MM.1S (cell line): ENCODE measurements at places on chromosomes 7 and 10.

DNA sequence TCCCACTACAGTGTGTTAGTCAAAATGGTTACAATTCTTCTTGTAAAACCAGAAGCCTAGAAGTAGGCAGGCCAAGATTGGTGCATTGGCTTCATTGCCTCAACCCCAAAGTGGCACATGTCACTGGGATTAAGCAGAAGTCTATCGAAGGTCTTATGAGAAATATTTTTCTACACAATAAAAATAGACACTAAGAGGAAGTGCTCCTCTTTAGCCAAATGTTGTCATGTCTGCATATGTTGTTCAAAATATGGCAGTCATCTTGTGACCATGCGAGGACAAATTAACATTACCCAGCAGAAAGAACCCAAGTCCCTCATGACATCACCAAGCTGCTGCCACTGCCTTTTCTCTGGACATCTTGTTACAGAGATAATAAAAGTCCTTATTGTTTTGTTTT, 6.3 kb upstream of the NSMCE4A start:
- no peak for DNase-seq

GRCh38 chr7:22876986-22877729, 54.5 kb upstream of the TOMM7 start:
- DNase-seq = no peak

DNA sequence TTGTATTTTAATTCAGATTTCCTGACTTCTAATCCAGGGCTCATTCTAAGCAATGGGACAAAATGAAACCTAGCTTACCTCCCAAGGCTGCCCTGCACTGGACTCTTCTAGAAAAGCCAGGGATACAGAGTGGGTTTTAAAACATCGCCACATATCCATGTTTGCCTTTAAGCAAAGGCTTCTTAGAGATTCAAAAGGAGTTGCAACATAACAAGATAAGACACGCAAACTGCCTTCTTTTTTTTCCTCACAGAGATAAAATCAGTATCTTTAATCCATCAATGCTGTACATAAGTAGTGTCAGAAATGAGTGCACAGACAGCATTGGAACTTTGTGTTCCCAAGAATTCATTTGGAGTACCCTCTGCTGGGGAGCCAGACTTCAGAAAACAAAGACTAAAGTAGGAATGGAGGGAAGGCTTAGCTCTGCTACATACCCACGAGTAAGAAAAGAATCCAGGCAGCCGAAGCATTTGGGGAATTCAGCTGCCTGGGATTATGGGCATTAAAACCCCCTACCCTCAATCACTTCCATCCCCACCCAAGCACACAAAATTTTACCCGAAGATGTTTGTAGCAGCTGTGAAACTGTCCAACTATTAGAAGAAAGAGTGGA, 427.8 kb downstream of the ARL4A start:
- no peak for DNase-seq

DNA sequence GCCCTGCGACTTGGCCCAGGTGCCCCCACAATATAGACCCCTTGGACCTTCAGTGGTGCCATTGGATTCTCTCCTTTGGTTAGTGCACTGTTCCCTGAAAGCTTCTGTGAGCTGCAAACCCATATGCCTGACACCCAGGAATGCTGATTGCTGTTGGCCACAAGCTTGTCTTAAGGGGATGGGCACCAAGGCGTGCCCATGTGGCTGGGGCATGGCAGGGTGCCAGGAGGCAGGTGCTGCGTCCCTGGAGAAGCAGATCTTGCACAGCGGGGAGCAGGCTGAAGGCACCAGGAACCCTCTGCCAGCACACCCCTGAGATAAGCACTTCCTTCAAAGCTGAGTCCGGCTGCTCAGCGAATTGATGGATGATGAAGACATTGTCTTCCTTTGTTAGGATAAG, 411.8 kb downstream of the SDK1 start:
- no peak for DNase-seq

DNA sequence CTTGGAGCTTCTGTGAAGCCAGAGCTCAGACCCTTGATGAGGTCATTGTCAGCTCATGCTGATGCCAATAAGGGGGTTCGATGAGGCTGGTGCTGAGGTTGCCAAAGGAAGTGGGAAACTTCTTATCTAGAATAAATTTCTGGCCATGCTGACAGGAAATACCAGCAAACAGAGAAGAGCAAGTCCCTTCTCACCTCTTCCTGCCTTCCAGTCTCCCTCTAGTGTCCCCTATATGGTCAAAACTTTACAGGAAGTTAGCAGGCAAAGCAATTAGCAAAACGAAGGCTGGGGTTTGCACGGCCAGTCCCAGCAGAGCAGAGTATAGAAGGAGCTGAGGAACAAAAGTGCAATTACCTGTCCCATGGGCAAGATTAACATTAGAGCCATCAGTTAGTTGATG, 15.1 kb upstream of the NEUROG3 start:
- no peak for DNase-seq

DNA sequence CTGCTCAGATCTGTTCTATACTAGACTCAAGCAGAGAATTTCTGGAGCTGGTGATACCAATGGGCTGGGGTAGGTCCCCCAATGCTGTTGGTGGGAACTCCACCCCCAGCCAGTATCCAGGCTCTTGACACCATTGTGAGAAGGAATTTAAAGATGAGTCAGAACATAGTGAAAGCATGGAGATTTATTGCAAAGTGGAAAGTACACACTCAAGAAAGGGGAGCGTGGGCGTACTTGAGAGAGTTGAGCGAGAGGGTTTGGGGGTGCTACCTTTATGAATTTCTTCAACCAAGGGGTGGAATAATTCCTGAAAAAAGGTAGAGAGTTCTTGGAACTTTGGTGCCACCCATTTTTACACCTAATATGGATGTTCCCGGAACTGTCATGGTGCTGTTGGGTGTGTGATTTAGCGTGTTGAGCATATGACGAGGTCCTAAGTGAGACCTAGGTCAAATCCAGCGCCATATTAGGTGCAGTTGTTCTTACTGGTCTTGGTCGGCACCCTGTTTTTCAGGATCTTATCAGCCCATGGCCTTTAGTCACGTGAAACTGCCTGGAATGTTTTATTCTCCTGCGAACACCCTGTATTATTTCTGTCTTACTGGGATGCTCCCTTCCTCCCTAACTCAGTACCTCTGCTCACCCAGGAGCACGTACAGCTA, 122.0 kb upstream of the AHR start:
- no peak for DNase-seq

DNA sequence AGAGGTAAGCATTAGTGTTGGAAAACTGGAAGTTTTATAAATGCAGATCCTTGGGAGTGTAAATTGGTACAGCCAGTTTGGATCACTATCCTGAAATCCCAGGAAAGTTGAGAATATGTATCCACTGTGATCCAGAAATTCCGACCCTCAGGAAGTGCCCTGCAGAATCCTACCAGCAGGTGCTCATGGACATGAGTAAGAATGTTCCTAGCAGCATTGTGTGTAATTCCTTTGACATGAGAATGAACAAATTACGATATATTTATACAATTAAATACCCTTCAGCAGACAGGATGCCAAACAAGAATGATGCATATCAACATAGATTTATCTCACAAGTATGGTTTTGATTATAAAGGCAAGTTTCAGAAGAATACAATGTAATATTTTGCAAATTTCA, 181.6 kb downstream of the XPNPEP1 start:
- DNase-seq = no peak

- DNase-seq = no peak
Measured at GRCh38 chr7:129008645-129009414, 46.1 kb downstream of the TNPO3 start.

GRCh38 chr7:50607524-50608125, 42.4 kb upstream of the DDC start:
- no peak for DNase-seq

DNA sequence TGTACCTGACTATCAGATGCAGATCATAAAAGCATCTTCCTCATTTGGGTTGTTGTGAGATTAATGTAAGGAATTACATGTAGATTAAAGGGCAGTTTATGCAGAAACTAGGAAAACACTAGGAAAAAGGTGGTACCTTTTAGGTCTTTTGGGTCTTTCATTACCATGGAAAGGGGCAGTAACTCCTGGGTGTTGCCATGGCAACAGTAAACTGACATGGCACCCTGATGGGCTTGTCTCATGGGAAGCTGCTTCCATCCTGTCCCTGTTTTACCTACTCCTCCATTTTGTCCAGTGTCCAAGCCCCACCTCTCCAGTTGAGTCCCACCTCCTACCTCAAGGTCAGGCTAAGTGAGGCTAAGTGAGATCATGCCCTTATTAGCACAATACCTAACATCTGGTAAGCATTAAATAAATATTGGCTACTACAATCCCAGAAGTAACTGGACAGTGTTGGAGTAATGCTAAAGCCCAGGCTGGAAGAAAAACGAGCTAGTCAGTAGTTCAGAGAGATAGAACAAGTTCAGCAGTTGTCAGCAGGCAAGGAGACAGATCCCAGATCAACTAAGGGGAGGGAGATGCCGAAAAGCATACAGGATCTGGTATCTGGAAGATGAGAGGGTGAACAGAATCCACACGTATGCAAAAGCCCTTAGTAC, 240.0 kb upstream of the AUTS2 start:
- no peak for DNase-seq

- no peak for DNase-seq
Measured at GRCh38 chr10:60130130-60130579, 223.8 kb upstream of the CCDC6 start.

DNA sequence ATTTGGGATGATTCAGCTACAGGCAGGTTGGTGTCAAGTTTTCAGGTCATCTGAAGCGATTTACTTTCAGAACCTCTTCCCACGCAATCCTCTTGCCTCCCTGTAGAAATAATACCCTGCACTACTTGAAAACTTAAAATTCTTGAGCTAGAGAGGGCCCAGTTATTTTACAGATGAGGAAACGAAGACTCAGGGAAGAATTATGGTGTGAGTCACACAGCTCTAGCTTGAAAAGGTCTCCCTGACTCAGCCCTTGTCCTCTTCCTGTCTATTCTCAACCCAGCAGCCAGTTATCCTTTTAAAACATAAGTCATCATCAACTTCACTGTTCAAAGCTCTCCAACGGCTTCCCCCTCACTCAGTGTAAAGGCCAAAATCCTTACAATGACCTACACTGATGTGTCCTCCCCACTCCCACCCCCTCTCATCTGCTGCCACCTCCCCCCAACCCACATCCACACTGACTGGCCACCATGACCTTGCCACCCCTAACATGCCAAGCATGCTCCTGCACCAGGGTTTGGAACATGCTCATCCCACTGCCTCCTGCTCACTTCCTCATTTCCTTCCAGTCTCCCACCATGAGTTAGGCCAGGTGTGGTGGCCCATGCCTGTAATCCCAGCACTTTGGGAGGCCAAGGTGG, 3.4 kb downstream of the DNMBP start:
- DNase-seq = no peak

GRCh38 chr10:664301-664700, 25.2 kb downstream of the DIP2C start:
- DNase-seq = no peak

DNA sequence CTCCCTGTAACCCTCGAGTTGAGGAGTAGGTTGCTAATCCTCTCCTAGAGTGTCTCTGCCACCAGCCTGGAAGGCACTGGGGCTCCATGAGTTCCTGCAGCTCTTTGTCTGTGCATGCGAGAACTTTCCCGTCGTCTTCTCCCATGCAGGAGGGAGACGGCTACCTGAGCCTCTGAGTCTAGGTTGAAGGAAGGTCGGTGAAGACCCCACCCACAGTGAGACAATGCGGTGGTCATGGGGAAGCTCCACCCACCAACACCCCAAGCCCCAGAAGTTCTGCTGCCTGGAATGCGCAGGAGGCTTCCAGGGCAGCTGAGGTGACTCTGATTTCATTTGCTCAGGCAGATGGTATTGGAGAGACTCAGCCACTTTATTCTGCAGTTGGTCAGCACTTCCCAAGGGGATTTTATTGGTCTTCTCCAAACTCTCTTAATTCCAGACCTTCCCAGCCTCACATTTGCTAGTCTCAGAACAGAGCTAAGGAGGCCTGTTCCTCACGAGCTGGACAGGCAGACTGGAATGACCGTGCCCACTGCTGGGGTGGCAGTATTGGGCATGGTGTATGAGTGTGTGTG, 36.5 kb downstream of the PTPRE start:
- no peak for DNase-seq

- DNase-seq = no peak
Measured at GRCh38 chr10:44376472-44377099, 8.3 kb downstream of the CXCL12 start.

- DNase-seq = no peak
Measured at GRCh38 chr7:36153571-36154097, 580 bp downstream of the EEPD1 start.

DNA sequence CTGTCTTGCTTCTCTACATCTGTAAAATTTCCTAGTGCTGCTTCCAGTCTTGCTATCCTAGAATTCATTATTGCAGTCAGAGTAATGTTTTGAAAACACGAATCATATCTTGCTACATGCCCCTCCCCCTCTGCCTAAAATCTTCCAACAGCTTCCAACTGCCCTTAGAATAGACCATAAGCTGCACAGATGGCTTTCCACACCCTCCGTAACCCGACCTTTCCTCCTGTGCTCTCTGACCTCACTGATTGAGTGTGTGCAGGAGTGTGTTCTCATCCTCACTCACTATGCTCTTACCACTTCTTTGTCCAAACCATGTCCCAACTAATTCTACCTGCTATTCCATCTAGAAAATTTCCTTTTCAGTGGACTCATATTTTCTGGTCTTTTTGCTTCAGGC, 121.2 kb upstream of the ANKRD1 start:
- DNase-seq = no peak

GRCh38 chr10:36185097-36185496, 543.0 kb upstream of the FZD8 start:
- no peak for DNase-seq

GRCh38 chr7:147146169-147146568, 1029.6 kb downstream of the CNTNAP2 start:
- DNase-seq = no peak
